Right atrium auricular region (tissue), 2 donors: ENCODE measurements at places on chromosomes 2 and 18.

DNA sequence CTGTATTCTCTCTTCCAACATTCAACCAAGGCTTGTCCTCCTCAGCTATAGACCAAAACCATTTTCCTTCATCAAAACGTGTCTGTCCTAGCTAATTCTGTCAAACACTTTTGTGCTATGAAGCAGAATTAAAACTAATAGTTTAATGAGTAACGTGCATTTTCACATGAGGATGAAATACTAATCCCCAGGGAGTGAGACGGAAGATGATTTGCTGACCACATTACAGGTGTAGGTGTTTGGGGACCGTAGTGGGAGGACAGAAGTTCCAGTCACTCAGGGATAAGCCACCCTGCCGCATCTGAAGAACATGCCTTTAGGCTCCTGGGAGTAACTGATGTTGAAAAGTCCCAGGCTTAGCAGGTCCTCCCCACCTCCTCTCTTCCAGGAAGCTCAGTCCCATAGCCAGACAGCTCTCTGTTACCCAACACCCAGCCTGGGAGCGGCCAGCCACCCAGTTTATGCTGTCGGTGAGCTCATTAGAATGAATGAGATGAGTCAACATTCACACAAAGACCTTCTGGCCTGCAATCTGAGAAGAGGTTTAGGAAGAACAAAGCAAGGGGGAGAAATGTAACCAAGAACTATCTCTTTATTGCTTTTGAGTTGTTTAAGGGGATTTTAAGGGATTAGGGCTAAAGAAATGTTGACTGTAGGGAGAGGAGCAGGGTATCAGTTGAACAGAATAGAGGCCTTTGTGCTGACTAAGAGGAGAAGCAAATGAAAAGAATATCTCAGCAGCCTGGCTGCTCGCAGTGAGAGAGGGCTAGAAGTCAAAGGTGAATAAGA lies 122.5 kb downstream of the FOXI3 start:
- H3K36me3 ChIP-seq = no peaks in the 10 kb centered on the region
- no peak overlapping the region for H3K4me3 ChIP-seq
- no peaks in the 10 kb centered on the region for H3K4me1 ChIP-seq
- no peaks in the 10 kb centered on the region for H3K27me3 ChIP-seq
- DNase-seq = no peak
- H3K27ac ChIP-seq = no peak overlapping the region

GRCh38 chr2:240447331-240447730 lies 11.9 kb downstream of the GPC1 start:
- no peak overlapping the region for H3K27ac ChIP-seq
- DNase-seq = no peak
- H3K27me3 ChIP-seq = no peaks in the 10 kb centered on the region
- H3K36me3 ChIP-seq = peaks cover 4% of the 10 kb centered on the region
- no peaks in the 10 kb centered on the region for H3K4me1 ChIP-seq

DNA sequence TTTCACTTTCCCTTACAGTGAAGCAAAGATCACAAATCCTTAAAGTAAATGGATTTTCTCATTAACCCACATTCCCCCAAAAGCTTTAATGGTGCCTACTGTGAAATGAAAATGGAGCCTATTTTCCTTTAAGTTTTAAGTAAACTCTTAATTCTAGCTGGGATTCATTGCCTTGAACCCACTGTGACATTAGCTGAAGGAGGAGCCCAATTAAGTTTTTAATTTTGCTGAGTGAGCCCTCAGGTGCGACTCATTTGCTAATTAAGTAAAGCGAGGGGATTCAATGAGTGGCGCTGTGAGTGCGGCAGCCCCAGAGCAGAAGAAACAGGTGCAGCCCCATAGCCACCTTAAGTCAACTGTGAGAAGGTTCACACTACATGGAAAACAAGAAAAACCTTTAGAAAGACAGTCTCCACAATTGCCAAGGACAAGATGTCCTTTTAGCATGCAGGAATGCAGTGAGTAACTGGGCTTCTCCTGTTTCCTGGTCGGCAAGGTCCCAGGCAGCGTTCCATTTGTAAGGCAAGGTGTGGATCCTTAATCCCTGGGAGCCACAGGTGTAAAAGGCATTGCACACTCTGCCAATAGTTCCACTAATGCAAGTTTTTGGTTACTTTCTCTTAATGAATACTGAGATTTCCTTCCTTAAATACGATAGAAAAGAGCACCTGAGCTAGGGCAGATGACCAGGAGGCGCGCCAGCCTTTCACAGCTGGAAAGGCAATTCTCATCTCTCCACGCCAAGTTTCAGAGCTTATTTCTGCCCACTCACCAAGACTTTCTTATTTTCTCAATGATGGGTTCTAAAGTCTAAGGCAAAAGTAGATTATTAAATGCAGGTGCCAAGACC lies 87.7 kb downstream of the TMEM18 start:
- DNase-seq = peak; percentile 18
- H3K27ac ChIP-seq = no peak overlapping the region
- no peak overlapping the region for H3K4me3 ChIP-seq
- no peaks in the 10 kb centered on the region for H3K36me3 ChIP-seq
- no peaks in the 10 kb centered on the region for H3K27me3 ChIP-seq
- H3K4me1 ChIP-seq = no peaks in the 10 kb centered on the region

GRCh38 chr2:187435756-187436155 lies 12.3 kb downstream of the CALCRL start:
- H3K4me1 ChIP-seq = no peaks in the 10 kb centered on the region
- H3K36me3 ChIP-seq = no peaks in the 10 kb centered on the region
- no peak for DNase-seq
- no peak overlapping the region for H3K27ac ChIP-seq
- H3K4me3 ChIP-seq = no peak overlapping the region

GRCh38 chr2:168470320-168471162 lies 14.5 kb downstream of the CERS6 start:
- H3K36me3 ChIP-seq = no peaks in the 10 kb centered on the region
- H3K4me1 ChIP-seq = peaks cover 29% of the 10 kb centered on the region
- H3K4me3 ChIP-seq = no peak overlapping the region
- H3K27me3 ChIP-seq = no peaks in the 10 kb centered on the region
- DNase-seq = no peak
- H3K27ac ChIP-seq = peak overlapping the region; percentile 4

GRCh38 chr2:108594982-108595464 lies 60.8 kb downstream of the LIMS1 start:
- H3K27me3 ChIP-seq = no peaks in the 10 kb centered on the region
- H3K4me3 ChIP-seq = no peak overlapping the region
- no peaks in the 10 kb centered on the region for H3K4me1 ChIP-seq
- H3K27ac ChIP-seq = peak overlapping the region; percentile 82
- no peaks in the 10 kb centered on the region for H3K36me3 ChIP-seq
- DNase-seq = no peak

DNA sequence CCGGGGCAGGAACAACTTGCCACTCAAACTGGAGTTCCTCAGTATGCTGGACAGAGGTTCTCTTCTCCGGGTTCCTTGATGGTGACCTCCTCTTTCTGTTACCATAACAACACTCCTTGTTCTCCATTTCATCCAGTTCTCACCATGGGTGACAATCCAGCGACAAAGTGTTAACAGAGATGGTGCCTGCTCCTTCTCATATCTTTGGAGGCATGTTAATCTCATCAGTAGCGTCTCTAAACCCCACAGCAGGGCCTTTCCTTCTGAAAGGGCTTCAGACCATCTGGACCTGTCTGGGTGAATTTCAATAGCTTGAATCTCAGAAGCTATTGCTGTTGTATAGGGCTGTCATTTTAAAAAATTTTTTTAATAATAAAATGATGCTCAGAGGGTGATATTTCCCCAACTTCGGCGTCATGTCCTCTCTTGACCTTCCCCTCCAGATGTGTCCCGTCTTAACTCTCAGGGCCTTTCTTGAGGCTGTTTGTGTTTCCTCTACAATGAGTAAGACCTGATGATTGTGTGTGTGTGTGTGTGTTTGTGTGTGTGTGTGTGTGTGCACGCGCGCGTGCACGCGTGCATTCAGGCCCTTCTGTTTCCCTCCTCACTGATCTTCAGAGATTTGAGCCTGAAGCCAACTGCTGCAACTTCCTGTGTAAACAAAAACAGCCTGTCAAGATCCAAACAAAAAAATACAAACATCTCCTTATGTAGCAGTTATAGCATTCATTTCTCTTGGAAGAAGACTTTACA lies 24.3 kb upstream of the CETN1 start:
- no peaks in the 10 kb centered on the region for H3K4me1 ChIP-seq
- no peaks in the 10 kb centered on the region for H3K27me3 ChIP-seq
- no peaks in the 10 kb centered on the region for H3K36me3 ChIP-seq
- no peak overlapping the region for H3K27ac ChIP-seq
- H3K4me3 ChIP-seq = no peak overlapping the region

DNA sequence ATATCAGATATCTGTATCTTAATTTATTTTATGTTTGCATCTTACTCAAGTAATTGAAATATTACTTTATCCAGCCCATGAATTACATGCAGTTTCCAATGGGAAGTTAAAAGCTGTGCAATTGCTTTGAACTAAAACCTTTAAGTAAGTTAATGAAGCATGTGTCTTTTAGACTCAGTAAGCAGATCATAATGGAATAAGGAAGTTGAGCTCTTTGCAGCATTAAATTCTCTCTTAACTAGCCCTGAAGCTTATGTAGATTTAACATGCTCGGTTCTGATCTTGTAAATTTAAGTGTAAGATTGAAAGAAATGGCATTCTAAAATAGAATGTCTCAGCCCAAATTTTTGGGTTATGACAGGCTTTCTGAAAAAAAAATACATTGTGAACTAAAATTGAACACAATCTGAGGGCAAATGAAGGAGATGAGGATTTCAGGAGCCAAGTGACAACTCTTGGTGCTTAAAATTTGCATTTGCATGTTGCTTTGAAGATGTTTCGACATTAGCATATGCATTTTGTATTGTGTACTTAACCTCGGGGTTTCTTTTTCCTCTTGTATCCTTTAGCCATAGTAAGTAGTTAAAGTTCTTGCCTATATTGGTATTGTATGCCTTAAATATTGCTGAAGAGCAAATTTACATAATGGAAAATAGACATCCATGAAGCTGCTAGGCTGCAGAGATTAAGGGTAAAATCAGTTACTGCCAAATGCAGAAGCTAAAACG lies 297.8 kb upstream of the KCNJ3 start:
- no peaks in the 10 kb centered on the region for H3K27me3 ChIP-seq
- H3K27ac ChIP-seq = no peak overlapping the region
- no peaks in the 10 kb centered on the region for H3K36me3 ChIP-seq
- no peak for DNase-seq
- H3K4me1 ChIP-seq = no peaks in the 10 kb centered on the region

- no peak for DNase-seq
- H3K4me1 ChIP-seq = peaks cover 16% of the 10 kb centered on the region
- H3K36me3 ChIP-seq = peaks cover 2% of the 10 kb centered on the region
- H3K4me3 ChIP-seq = no peak overlapping the region
Measured at GRCh38 chr2:134458473-134458853, 204.6 kb downstream of the MGAT5 start.

DNA sequence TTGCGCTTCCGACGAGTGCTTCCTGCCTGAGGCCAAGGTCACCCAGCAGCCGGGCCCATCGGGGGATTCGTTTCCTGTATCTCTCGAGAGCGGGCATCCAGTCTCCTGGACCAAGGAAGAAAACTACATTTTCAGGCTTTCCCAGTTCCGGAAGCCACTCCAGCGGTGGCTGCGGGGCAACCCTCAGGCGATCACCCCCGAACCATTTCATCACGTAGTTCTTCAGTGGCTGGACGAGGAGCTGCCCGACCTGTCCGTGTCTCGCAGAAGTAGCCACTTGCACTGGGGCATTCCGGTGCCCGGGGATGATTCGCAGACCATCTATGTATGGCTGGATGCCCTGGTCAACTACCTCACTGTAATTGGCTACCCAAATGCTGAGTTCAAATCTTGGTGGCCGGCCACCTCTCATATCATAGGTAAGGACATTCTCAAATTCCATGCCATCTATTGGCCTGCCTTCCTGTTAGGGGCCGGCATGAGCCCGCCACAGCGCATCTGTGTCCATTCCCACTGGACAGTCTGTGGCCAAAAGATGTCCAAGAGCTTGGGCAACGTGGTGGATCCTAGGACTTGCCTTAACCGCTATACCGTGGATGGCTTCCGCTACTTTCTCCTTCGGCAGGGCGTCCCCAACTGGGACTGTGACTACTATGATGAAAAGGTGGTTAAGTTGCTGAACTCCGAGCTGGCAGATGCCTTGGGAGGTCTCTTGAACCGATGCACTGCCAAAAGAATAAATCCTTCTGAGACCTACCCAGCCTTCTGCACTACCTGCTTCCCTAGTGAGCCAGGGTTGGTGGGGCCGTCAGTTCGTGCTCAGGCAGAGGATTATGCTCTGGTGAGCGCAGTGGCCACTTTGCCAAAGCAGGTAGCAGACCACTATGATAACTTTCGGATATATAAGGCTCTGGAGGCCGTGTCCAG lies 1.0 kb downstream of the MARS2 start:
- H3K27ac ChIP-seq = peak overlapping the region; percentile 88
- no peaks in the 10 kb centered on the region for H3K27me3 ChIP-seq
- H3K4me1 ChIP-seq = peaks cover 45% of the 10 kb centered on the region

DNA sequence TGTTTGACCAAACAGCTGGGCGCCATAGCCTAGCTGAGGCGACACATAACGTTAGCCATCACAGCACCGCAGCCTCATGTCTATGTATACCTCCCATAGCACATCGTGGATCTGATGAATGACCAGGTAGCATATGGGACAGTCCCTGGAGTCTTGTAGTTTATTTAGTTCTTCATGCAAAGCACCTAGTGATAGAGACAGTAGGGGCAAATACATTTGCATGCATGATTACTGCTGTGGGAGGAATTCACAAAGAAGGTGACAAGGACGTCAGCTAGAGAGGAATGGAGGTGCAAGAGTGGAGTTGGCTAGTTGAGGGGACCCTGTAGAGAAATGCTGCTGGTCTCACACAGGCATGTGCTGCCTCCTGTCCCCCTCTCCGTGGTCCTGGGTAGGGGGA lies 478.9 kb upstream of the HS6ST1 start:
- H3K27me3 ChIP-seq = no peaks in the 10 kb centered on the region
- DNase-seq = no peak
- H3K27ac ChIP-seq = no peak overlapping the region

DNA sequence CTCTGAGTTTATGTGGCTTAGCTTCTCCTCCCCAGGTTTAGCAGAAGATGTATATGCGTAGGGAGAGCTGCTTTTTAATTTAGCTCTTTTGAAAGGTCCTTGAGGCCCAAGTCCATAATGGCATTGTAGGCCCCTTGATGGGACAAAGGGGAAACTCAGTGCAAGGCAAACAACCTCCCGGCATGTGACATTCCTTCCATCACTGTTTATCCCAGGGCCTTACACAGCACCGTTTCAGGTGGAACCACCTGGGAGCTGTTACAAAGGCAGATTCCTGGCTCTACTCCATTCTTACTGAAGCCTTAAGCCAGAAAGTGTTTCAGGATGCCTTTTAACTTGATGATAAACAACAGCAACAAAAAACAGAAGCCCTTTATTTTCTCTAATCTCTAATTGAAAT lies 555.4 kb downstream of the SLC4A3 start:
- H3K27ac ChIP-seq = no peak overlapping the region
- H3K36me3 ChIP-seq = no peaks in the 10 kb centered on the region
- no peaks in the 10 kb centered on the region for H3K4me1 ChIP-seq
- no peak overlapping the region for H3K4me3 ChIP-seq
- no peak for DNase-seq

- no peaks in the 10 kb centered on the region for H3K27me3 ChIP-seq
- H3K4me3 ChIP-seq = no peak overlapping the region
- no peak overlapping the region for H3K27ac ChIP-seq
- peaks cover 6% of the 10 kb centered on the region for H3K4me1 ChIP-seq
- H3K36me3 ChIP-seq = no peaks in the 10 kb centered on the region
- no peak for DNase-seq
Measured at GRCh38 chr2:28449488-28450395, 46.1 kb upstream of the PLB1 start.
